ENCODE measurements at places on chromosomes 7 and 10.

- no peak for DNase-seq
Observed at GRCh38 chr10:107056182-107056581, 108.3 kb downstream of the SORCS1 start.

- DNase-seq = peak; percentile 27
Observed at GRCh38 chr7:150317748-150318444, 5.3 kb upstream of the LRRC61 start.

GRCh38 chr10:86341361-86341811 is 25.2 kb downstream of the GRID1 start:
- DNase-seq = no peak

DNA sequence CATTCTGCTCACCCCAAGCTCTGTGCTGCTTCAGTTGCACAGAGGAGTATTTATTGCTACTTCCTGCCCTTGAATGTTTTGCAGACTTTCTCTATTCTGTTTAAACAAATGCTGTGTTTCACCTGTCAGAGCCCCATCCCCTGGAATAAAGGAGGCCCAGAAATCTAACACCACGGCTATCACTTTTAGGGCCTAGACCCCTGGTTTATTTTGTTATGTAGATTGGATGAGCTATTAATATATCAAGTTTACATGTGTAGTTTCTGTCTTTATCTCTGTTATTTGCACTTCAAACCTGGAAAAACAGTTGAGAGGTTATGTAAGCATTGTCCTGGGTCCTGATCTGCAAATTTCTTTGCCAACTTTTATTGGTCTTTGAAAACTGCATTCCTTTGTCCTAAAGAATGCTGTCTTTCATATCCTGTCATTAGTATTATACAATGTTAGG is 630.1 kb downstream of the PARD3 start:
- no peak for DNase-seq

GRCh38 chr10:14774797-14775196 is at the start of gene FAM107B:
FAM107B (minus strand) TSS chr10:14774897; CDS start chr10:14774663, 234 bp downstream.
- DNase-seq = no peak

GRCh38 chr10:112454910-112455779 is 8.1 kb downstream of the VTI1A start:
- no peak for DNase-seq

DNA sequence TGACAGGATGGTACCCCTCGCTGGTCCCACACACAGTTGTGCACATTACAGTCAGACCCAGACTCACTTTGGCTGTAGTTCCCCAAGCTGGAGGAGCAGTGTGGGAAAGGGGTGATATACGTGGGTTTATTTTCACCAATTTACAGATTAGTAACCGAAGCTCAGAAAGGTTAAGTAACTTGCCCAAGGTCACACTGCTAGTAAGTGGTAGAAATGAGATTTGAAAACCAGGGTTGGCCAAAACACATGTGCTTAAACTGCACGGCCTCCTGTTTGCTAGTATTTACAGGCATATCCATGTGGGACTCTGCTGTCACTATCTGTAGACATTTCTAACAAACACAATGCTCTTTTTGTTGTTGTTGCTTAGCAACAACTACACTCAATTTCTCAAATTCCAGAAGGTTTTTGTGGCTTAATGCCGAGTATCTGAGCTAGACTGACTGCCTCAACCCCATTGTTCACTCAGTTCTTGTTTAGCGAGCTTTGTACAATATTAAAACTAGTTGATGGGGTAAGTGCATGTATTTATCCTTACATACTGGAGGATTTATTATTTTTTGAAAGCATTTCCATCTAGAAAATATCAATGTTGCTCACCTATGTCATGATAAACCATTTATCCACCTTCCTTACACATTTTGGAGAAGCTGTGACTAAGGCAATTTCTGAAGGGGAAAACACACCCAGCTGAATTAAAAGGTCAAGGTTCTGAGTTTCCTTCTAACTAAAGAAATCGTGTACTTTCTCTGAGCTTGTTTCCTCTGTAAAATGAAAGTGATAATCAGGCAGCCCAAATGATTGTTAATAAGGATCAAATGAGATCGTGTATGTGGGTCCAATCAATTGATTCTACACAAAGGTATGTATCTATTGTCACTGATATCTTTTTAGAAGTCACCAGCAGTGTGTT is 5.3 kb upstream of the TMEM139 start:
- DNase-seq = peak; percentile 70

- peak; percentile 15 for DNase-seq
Observed at GRCh38 chr10:88065383-88066049, 202.1 kb downstream of the PTEN start.

DNA sequence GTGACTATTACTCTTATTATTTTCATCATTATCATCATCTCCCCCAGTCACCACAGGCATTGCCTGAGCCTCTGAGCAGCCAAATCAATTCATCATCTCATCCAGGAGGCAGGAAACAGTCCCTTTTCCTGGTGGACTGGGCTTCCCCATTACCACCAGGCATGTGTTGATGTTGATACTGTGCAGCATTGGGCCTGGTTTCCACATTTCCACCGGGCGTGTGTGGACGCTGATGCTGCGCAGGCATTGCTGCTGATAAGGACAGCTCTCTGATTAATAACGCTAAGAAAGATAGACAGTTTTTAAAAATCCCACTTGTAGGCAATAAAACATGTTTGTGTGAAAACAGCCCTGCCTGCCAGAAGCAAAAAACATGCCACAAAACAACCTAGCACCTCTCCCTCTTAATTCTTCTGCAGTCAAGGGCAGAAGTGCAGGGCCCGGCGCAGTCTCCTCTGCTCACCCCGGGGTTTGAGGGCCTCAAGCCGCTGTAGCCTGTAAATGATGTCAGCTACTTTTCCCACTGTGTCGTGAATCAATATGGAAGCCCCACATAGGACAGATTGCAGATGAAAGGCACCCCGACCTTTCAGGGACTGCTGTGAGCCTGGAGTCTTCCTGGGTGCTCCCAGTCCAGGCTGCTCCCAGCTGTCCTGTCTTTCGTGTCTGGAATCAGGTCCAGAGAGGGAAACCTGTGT is 216.0 kb downstream of the WDR37 start:
- DNase-seq = no peak

DNA sequence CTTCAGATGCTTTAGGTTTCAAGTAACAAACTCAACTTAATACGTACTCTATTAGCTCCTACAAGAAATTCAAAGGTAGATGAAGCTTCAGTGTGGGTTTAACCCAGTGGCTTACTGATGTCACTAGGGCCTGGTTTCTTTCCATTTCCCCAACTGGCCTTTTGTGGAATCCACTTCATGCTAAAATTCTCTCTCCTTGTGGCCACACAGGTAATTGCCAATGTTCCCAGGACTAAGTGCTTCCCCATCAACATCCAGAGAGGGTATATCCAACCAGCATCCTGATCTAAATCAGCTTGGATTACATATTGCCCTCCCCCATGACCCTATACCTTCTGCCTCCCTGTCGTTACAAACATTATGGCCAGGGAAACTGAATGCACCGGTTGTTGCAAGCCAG is 10.7 kb downstream of the FBXL13 start:
- DNase-seq = no peak

DNA sequence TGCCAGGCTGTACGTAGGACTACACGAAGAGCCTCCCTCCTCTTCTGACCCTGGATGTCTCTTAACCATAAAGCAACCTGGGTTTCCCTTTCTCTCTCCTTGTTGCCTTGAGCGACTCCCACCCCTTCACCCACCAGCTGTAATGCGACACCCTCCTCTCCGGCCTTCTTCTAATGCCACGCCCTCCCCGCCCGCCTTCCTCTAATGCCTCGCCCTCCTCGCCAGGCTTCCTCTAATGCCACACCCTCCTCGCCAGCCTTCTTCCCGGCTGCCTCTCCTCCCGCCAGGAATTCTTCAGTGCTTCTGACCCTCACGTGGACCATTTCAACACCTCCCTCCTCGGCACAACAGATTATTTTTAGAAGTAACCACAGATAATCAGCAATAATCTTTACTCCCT is 348.5 kb upstream of the SHH start:
- no peak for DNase-seq

DNA sequence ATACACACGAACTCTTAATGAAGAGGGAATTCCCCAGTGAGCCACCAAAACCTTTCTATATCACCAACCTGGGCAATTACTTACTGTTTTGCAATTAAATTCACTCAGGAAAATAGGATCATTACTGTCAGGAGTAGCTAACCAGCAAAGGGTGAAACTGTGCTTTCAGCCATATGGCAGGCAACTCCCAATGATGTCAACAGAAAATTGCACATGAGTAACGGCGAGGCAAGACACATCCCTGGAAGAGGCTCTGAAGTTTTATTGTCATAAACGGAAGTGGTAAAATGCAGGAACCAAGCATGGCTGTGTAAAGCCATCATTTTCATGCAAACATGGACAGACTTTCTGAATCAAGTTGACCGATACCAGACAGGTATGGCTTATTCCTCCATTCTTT is 548.9 kb upstream of the AUTS2 start:
- DNase-seq = peak; percentile 9

DNA sequence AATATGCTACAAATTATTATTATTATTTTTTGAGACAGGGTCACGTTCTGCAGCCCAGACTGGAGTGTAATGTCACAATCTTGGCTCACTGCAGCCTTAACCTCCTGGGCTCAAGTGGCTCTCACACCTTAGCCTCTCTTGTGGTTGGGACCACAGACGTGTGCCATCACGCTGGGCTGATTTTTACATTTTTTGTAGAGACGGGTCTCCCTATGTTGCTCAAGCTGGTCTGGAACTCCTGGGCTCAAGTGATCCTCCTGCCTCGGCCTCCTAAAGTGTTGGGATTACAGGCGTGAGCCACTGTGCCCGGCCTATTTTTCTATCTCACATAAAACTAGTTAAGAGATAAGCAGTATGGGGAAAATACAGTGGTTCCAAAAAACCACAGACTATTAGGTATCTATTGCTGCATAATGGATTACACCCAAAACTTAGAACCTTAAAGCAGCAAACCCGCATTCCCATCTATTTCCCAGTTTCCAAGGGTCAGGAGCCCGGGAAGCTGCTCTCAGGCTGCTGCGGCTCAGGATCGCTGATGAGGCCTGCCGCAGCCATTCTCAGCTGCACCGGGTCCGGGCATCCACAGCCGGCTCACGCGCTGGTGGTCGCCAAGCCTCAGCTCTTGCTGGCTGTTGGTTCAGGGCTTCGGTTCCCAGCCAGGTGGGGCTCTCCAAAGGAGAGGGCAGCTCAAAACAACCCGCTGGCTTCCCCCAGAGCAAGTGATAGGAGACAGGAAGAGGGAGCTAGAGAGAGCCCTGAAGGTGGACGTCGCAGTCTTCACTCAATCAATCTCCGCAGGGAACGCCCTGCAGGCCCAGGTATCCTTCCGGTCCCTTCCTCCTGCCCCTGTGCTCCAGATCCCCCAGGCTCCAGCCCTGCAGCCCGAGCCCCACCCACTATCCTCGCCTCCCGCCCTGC is 128.2 kb downstream of the UBE2H start:
- DNase-seq = peak; percentile 47

GRCh38 chr10:13969792-13970140 is 361.0 kb downstream of the FRMD4A start:
- no peak for DNase-seq

DNA sequence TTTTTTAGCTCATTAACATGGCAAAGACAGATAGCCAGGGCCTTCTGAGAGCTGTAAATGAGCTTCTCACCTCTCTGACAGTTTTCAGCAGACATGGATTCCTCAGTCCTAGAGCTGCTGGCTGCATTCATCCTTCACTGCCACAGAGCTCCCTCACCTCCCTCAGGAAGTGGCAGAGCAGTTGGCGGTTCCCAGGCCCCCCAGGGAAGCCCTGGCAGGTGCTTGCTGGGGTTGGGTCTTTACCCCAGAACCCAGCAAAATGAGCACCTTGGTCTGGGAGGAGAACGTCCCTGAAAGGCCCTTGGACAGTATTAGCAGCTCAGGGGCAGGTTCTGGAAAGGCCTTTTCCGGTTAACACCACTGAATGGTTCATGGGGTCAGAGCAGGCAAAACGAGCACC is 288.0 kb downstream of the PTPRN2 start:
- DNase-seq = no peak

GRCh38 chr10:79025199-79025832 is 43.5 kb upstream of the ZMIZ1 start:
- DNase-seq = no peak

- no peak for DNase-seq
Observed at GRCh38 chr10:22620929-22621328, 93.4 kb downstream of the PIP4K2A start.

- no peak for DNase-seq
Observed at GRCh38 chr10:44066527-44067255, 318.2 kb downstream of the CXCL12 start.

- no peak for DNase-seq
Observed at GRCh38 chr7:43495572-43495971, 87.3 kb upstream of the STK17A start.

DNA sequence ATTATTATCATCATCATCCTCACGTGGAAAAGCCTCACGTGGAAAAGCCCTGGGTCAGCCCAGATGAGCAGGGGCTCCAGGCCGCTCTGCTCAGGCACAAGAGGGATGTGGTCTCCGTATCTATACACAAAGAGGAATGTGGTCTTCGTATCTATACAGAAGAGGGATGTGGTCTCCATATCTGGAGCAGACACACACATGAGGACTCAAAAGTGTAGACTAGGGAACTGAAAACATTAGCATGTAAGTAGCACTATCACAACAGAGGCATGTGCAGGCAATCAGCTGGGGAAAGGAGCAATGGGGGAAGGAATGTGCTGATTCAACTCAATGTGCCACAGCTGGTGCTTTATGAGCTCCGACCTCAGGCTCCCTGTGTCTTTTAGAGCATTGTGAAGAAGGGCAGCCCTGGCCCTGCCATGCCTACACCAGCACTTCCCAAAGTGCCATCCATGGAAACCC is 86.5 kb downstream of the PLXNA4 start:
- DNase-seq = no peak

GRCh38 chr7:96380111-96380512 is 58.2 kb upstream of the SLC25A13 start:
- no peak for DNase-seq

- no peak for DNase-seq
Observed at GRCh38 chr7:112365551-112365950, 84.7 kb upstream of the IFRD1 start.
